Thoracic aorta (tissue), 2 donors: ENCODE measurements at places on chromosomes 11 and 22.

DNA sequence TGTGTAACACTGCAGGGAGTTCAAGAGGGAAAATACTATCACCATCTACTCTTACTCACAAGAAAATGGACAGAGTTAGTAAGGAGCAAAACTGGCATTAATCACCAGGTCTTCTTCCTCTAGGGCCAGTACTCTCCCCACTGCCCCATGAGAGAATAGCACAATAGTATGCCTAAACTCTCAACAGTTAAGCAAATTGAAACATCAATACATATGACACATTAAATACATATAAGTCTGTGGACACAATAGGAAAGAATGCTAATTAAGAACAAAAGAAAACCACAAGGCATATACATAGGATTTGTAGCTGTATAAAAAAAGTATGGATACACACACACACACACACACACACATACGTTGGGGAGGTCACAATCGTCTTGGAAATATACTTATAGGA lies 197.9 kb upstream of the BDNF start:
- DNase-seq = no peak

- no peak for DNase-seq
Measured at GRCh38 chr11:77602381-77603088, 12.8 kb downstream of the AQP11 start.

GRCh38 chr11:36930256-36930655 lies 332.2 kb upstream of the RAG2 start:
- DNase-seq = no peak

GRCh38 chr11:90468923-90469322 lies 246.1 kb upstream of the CHORDC1 start:
- no peak for DNase-seq

- DNase-seq = no peak
Measured at GRCh38 chr11:123707606-123708205, 33.8 kb downstream of the ZNF202 start.

GRCh38 chr11:44329472-44330230 lies 19.7 kb upstream of the ALX4 start:
- DNase-seq = no peak

GRCh38 chr22:42686756-42687491 lies 33.7 kb downstream of the A4GALT start:
- no peak for DNase-seq

GRCh38 chr22:43289531-43289963 lies 53.6 kb downstream of the SCUBE1 start:
- no peak for DNase-seq

GRCh38 chr22:43168471-43169309 lies 17.3 kb downstream of the TSPO start:
- no peak for DNase-seq

DNA sequence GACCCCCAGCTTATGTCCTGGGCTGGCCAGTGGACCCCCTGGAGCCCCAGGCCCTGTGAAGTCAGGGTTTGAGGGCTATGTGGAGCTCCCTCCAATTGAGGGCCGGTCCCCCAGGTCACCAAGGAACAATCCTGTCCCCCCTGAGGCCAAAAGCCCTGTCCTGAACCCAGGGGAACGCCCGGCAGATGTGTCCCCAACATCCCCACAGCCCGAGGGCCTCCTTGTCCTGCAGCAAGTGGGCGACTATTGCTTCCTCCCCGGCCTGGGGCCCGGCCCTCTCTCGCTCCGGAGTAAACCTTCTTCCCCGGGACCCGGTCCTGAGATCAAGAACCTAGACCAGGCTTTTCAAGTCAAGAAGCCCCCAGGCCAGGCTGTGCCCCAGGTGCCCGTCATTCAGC lies 24.6 kb downstream of the CSF2RB start:
- DNase-seq = no peak

GRCh38 chr22:50238755-50239154 lies 6.1 kb downstream of the TUBGCP6 start:
- DNase-seq = no peak

GRCh38 chr11:6576471-6577373 lies 26.7 kb downstream of the RRP8 start:
- DNase-seq = no peak

DNA sequence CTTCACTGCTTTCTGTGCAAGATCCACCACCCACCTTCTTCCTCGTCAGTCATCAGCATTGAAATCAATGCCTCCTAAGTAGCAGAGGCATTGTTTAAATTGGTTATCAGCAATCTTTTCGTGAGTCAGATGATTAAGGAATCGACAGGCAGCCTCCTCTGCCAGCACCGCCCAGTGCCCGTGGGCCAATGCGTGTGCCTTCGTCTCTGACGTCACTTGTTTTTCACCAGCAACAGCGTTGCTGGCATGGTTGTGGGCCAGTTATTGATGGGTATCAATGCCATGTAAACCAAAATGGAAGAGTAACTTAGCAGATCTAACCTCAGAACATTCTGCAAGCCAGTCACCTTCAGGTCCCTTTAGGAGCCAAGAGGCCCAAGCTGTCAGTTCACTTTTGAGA lies 69.6 kb downstream of the BARX2 start:
- no peak for DNase-seq

- DNase-seq = no peak
Measured at GRCh38 chr11:96456111-96456510, 66.3 kb downstream of the JRKL start.

DNA sequence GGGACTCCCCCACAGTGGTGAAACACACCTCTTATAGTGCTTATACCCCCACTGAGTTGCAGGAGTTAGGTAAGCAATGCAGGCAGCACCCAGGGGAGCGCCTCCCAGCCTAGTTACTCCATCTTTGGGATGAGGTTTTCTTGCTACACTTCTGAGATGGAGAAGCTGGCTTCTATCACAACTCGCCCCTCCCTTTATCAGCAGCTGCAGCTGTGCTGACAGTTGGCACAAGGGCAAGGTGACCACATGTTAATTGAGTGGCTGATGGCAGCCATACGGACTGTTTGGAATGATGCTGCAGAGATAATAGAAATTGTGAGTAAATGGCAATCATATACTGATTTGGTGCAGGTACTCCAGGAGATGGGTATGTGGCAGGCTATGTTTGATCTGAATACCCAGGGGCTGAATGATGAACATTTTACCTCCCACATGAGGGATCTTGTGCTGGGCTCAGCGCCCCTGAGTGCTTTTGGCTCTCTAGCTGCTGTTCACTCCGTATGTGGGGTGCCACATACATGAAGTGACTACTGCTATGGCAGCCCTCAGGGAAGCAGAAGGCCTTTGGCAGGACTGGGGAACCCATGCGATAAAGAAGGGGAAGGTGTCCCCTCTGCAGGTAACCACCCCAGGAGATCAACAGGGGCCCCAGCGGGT lies 29.2 kb upstream of the KCNA4 start:
- DNase-seq = no peak

DNA sequence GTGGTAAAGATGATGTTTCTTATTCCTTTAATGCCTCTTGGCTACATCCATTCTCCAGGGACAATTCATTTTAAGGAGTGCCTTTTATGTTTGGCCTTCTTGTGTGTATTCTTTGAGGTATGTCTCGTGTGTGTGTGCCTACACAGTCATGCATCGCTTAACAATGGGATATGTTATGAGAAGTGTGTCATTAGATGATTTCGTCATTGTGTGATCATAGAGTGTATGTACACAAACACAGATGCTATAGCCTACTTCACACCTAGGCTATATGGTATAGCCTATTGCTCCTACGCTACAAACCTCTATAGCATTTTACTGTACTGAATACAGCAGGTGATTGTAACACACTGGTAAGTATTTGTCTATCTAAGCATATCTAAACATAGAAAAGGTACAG lies 23.0 kb downstream of the ZNF202 start:
- DNase-seq = no peak

DNA sequence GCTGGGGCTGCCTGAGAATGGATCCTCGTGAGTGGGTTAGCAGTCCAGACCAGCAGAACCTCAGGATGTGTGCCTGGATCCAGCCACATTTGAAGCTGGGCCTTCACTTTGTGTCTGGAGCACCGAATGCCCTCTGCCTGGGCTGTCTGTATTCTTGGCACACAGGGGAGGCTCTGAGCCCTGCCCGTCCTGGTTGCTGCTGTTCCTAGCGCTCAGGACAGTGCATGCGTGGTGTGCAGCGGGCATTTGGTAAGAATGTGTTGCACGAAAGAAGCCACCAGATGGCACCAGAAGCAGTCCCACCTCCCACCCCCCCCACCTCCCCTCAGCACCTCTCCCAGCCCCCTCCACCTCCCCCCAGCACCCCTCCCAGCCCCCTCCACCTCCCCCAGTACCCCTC lies 4.1 kb upstream of the MAPK11 start:
- no peak for DNase-seq
